ENCODE measurements at places on chromosomes 2 and 18.

GRCh38 chr18:33682436-33682835, 104.4 kb downstream of the ASXL3 start:
- DNase-seq = no peak

GRCh38 chr2:168767258-168767657, 35.2 kb upstream of the NOSTRIN start:
- DNase-seq = no peak

DNA sequence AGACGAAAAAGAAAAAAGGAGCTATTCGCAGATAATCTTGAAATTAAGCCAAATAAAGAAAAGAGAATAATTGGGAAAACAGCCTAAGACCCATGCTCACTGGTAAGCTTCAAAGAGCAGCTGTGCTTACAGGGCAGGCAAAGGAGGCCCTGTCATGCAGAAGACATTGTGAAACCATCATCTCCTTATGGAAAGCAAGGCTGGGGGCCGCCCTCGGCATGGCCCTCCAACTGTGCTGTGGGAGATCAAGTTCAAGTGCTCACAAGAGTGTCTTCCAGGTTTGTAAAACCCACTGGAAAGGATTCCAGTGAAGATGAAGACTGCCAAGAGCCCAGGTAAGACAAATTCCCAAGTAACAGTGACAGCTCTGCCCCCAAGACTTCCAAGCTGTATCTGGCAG, 32.2 kb downstream of the ACVR1 start:
- DNase-seq = no peak

- DNase-seq = no peak
Observed at GRCh38 chr2:134224005-134224404, 29.9 kb upstream of the MGAT5 start.

GRCh38 chr2:139574371-139574770, 794.2 kb upstream of the NXPH2 start:
- DNase-seq = no peak

DNA sequence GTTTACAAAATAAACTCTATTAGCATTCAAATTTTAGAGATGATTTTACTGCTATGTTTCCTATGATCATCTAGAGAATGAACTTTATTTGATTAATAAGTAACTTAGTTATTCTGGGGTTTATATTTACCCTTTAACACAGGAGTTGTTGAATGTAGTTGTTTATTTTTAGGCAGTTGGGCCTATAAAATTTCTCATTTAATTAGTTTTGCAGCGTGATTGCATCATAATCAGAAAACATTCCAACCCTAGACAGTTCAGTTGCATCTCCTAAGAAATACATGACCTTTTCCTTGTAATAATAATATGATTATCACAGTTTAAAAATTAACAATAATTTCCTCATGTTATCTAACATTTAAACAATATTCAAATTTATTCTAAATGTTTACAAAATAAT, 224.7 kb upstream of the CDH7 start:
- DNase-seq = no peak

GRCh38 chr18:5909125-5909524, 13.8 kb upstream of the TMEM200C start:
- no peak for DNase-seq

DNA sequence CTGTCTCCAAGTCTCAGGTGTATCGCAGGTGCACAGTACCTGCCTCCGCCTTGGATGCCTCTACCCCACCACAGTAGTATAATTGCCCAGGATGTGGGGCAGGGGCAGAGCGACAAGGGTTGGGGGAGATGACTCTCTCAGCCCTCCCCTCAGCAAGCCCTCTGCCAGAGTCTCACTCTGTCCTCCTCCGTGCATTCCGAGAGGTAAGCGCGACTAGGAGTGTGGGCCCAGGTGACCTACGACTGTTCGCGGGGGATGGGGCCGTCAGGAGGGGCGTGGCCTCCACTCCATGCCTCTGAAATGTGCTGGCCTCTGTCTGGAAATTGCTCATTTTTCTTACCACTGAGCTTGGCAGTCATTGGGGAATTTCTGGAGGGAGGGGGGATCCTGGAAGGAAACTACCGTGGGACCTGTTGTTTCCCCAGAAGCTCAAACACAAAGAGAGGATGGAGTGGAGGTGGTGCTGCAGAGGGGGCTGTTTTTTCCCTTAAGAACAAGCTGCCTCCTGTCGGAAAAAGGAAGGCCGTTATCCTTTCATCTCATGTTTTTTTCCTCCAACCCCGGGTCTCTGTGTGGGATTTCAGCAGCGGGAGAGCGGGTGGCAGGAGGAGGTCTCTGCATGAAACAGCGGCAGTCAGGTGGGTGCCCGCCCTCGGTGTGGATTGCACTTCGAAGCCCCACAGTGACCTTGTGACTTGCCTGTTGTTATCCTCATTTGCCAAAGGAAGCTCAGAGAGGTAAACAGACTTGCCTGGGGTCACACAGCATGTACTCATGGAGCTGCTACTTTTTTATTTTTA, 13.0 kb upstream of the RALB start:
- DNase-seq = no peak

- no peak for DNase-seq
Observed at GRCh38 chr2:224260372-224261020, 141.4 kb downstream of the FAM124B start.

GRCh38 chr2:191645434-191646162, 32.3 kb upstream of the NABP1 start:
- no peak for DNase-seq

GRCh38 chr18:42087876-42088275, 132.8 kb downstream of the PIK3C3 start:
- no peak for DNase-seq

DNA sequence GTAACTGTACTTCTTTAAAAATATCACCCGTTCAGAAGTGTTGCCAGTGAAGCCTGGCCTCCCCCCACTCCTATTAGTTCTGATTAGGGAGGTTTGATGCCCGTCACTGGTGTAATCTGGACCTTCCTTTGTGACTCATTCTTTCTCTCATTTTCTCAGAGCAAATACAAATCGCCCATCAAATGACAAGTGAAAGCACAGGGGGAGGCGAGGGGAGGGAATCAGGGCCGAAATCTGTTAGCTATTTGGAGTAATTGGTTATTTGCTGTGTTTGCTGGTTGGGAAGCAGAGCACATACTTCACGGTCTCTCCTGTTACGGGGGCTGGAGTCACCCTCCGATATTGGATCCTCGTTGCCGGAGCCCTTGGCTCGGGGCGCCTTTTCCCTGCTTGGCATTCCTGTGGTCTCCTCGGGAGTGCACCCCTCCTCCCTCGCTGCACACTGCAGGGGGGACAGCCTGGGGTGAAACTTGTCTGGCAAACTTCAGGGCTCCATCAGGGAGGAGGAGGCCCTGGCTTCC, 178.1 kb downstream of the DYSF start:
- DNase-seq = no peak

- DNase-seq = no peak
Observed at GRCh38 chr18:40159141-40160017, 1795.7 kb upstream of the PIK3C3 start.

DNA sequence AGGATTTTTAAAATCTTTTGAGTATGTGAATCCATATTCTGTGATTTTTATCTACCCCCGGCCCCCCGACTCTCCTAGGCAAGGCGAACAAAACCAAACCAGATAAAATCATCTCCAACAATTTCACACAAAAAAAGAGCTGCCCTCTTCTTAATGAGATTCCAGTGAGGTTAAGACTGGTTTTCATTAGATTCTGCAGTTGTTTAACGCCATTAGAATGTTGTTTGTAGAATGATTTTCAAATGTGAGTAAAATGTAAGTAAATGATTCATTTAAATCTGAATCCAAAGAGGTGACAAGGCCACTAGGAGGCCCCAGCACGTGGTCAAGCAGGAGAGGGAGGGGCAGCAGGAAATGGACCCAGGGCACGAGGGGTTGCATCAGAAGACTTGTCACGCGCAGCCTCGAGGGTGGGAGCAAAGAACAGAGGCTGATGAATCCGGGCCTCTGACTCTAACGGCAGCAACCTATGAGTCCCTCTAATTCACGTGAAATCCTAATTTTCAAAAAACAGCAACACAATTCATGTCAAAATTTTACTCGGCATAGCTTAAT, 24.3 kb upstream of the KLHL29 start:
- no peak for DNase-seq

DNA sequence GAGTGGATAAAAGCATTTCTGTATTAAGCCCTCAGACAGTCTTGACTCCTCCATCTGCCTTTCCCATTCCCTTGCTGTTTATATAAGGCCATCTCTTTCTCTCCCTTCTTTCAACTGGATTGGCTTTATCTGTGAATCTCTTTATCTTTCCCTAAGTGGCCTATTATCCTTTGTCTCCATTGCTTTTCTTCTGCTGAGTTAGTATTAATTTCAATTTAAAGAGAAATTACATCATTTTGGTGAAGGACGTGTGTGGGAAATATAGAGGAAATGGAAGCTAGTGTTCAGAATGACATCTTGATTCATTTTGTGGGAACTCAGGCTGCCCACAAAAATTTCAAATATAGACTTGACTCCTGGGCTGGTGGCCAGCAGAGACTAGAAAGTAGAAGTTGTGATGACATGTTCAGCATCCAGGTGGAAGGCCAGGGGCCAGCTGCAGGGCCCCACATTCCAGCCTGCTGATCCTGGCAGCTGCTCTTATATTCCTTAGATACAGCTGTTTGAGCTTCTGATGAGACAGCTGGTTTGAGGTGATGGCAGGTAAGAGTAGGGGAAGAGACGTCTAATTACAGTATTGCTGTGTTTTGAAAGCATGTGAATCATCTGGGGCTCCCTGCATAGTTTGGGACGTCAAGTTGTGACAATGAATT, 52.3 kb downstream of the DIS3L2 start:
- DNase-seq = no peak

- no peak for DNase-seq
Observed at GRCh38 chr18:7568426-7568825, 1.3 kb downstream of the PTPRM start.

DNA sequence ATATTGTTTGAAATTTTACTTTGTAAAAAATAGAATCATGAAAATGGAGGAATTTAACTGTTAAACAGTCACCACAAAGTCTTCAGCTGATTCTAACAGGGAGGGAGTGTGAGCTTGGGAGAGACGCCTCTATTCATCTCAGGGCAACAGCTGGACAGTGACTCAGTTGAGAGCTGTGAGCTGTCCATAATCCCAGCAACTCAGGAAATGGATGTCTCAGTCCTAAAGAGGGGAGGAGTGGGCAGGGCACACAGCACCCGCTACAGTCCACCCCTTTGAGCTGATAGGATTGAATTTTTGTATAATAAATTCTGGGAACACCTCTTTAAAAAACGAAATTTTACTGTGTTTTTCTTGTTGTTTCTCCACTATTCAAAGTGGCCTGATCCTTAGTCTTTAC, 255.1 kb upstream of the THUMPD2 start:
- DNase-seq = no peak

- peak; percentile 26 for DNase-seq
Observed at GRCh38 chr2:168244318-168244717, 3.1 kb downstream of the STK39 start.

DNA sequence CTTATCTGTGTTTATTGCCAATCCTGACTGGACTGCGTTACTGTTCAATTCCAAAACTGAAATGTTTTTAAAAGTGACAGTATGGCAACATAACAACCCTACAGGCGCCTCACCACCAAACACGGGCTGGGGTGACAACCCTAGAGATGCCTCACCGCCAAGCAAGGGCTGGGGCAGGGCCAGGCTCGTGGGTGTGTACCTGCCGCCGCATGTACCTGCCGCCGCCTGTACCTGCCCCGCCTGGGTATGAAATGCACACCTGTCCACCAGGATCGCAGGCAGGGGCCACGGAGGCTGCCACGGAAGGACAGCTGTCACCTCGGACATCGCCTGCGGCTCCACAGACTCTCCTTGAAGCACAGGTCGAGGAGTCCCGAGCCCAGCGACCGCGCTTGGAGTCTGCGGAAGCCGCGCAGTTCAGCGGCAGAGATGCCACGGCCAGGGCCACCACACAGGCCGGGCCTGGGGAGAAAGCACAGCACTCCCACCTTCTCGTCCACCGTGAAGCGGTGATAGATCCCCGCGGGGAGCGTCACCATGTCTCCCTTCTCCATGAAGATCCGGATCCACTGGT, 18.9 kb downstream of the ADI1 start:
- no peak for DNase-seq

DNA sequence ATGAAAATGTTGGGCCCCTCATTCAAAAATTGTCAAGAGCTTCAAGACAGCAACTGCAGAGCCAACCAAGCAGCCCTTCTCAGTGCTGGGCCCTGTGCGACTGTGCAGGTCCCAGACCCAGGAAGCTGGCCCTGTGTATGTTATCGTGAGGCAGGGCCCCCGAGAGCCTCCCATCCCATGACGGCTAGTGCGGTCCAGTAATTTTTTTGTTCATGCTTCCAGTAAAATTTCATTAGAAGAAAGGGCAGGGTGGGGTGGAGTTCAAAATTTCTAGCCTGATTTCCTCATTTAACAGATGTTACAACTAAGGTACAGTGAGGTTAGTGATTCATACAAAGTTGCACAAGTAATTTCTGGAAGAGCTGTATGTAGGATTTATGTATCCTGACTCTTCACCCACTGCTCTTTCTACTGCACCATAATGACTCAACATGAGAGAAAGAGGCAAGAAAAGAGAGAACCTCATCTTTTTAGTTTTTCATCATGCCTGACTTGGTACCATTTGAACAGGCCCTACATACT, 105.5 kb downstream of the ZEB2 start:
- DNase-seq = no peak

GRCh38 chr2:68352651-68353391, 12.3 kb upstream of the PLEK start:
- no peak for DNase-seq

DNA sequence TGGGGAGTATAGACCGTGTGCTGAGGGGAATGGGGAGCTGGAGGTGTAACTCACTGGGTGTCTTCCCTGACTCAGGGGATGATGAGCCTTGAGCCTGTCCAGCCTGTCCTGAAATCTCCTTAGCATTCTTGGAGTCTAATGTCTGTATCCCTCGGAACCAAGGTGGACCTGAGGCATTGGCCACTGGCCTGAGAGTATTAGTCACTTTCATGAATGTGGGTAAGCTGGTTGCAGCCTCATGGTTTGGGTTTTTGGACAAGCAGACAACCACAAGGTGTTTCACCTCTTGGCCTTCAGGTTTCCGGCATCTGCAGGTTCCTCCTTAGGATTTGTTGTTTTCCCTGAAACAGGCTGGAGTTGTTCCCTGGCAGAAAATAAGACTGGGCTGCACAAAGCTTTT, 63.2 kb downstream of the PRKCE start:
- DNase-seq = no peak

DNA sequence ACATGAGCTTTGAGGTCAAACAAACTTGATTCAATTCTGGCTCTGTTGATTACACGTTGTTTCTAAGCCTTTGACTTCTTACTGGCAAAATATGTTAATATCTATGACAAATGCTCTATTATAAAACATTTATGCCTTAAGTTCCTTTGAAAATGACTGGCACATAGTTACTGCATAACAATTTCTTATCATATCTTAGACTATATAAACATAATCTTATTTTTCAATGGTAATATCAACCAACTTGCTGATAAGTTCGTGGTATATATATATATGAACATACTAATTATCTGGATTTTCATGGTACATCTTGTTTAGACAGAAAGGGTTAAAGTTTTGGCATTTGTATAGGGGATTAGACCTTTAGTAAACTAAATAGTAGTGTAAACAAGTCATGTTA, 645.6 kb upstream of the ZNF804A start:
- DNase-seq = no peak

DNA sequence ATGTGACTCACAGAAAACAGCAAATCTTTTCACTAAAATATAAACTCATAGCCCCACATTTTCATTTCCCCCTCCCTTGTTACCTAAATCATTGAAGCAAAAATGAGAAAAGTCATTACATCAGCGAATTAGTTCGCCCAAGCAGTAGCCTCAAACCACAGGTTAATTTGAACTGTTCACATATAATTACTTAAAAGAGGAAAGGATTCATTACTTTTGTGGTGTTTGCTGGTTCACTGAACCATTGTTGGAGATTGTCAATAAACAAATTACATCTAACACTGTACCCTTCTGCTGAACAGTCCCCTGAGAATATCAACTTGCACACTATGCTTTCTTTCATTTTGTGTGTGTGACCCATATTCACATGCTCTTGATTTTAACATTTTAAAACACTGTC, 238.7 kb downstream of the ERBB4 start:
- DNase-seq = no peak
